ENCODE measurements at places on chromosomes 3 and 15.

DNA sequence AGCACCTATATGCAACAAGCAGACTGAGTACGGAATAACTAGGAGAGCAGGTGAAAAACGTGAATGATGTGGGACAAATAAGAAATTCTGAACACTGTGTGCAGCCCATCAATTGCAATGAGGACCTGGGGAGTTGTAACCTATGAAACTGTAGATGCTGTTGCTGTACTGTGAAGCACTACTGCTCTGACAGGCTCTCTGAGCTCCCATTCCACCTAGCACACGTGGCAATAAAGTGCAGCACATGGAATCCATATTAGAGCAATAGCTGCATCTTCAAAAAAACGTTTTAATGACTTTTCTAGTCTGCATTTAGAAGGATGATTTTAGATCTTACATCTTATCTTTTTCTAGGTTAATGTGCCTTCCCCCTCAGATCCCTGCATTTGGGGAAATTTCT is 748.7 kb upstream of the GOLIM4 start:
- DNase-seq = no peak

- DNase-seq = no peak
These were observed 105.2 kb upstream of the EPHA3 start for GRCh38 chr3:89002191-89002590.

- DNase-seq = no peak
These were observed 88.0 kb downstream of the RFTN1 start for GRCh38 chr3:16425398-16426028.

GRCh38 chr3:88263417-88264100 is 113.8 kb downstream of the C3orf38 start:
- DNase-seq = no peak

- no peak for DNase-seq
These were observed 168.5 kb upstream of the TPM1 start for GRCh38 chr15:62874064-62874463.

DNA sequence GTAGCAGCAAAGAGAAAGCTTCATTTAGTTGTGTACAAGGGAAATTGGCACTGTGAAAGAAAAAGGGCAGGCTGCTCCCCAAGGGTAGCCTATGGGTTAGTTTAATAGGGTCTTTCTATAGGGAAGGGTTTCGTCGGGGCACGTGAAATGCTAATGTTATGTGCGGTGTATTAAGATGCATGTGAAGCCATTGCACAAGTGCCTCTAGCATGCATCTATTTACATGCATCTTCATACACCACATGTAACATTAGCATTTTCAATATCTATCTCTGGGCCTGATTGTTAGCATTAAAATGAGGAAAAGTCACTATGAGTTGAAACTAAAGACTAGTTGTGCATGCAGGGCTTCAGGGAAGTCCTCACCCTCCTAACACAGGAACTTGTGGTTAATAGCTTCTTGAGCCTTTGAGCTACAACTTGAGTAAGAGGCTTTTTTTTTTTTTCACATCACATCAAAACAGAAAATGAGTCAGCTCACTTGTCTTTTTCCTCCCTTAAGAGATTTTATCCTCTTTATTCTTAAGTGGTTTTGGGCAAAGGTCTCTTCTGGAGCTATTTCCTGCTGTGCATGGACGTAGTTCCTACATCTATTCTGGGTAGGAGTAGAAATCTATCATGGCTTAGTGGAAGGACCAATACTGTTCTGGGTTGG is 613.4 kb downstream of the ZPLD1 start:
- DNase-seq = no peak

DNA sequence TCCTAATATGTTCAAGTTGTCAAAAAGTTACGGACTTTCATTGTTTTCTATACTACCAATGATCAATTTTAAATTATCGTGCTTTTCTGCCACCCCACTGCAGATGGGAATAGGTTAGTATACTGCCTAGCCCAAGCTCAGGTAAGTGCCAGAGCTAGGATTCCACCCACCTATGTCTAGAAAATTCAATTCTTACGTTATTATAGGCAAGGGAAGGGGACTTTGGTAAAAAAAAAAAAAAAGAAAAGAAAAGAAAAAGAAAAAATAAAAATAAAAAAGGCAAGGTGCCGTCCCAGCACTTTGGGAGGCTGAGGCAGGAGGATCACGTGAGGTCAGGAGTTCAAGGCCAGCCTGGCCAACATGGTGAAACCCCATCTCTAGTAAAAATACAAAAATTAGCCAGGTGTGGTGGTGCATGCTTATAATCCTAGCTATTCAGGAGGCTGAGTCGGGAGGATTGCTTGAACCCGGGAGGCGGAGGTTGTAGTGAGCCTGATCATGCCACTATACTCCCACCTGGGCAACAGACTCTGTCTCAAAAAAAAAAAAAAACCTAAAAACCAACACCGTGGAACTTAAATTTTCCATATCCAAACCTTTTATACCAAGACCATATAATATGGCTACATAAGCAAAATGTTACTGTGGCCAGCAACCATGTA is 1.3 kb downstream of the RPL22L1 start:
- no peak for DNase-seq

DNA sequence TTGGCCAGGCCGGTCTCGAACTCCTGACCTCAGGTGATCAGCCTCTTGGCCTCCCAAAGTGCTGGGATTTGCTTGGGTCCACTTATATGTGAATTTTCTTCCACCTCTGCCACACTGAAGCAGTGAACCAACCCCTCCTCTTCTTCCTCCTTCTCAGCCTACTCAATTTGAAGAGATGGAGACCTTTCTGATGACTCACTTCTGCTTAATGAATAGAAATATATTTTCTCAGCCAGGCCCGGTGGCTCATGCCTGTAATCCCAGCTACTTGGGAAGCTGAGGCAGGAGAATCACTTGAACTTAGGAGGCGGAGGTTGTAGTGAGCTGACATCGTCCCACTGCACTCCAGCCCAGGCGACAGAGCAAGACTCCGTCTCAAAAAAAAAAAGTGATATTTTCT is 46.8 kb upstream of the GATM start:
- DNase-seq = no peak

DNA sequence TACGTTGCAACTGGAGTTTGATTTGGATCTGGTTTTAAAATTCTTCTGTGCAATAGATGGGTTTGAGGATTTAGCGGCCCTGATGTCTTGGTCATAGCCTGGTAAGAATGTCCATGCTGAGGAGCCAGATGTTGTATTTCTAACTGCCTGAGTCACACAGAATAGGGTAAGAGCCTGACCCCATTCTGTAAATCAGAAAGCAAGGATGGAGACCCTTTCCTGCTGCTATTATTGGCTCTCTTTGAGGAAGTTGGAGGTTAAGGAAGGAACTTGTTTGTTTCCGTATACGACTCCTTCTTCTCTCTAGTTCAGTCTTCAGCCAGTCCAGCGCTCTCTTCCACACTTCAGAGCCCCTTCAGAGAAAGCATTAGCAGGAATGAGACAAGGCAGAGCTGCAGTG is 65.1 kb downstream of the HCN4 start:
- no peak for DNase-seq

- no peak for DNase-seq
These were observed 103.6 kb downstream of the ARNT2 start for GRCh38 chr15:80507638-80508316.

GRCh38 chr3:14431917-14432834 is 29.8 kb downstream of the SLC6A6 start:
- DNase-seq = peak; percentile 92

Data from activated CD4-positive, alpha-beta T cell treated with anti-CD3 and anti-CD28 coated beads for 24 hours (primary cell).